ENCODE measurements at places on chromosomes 11 and 22.

DNA sequence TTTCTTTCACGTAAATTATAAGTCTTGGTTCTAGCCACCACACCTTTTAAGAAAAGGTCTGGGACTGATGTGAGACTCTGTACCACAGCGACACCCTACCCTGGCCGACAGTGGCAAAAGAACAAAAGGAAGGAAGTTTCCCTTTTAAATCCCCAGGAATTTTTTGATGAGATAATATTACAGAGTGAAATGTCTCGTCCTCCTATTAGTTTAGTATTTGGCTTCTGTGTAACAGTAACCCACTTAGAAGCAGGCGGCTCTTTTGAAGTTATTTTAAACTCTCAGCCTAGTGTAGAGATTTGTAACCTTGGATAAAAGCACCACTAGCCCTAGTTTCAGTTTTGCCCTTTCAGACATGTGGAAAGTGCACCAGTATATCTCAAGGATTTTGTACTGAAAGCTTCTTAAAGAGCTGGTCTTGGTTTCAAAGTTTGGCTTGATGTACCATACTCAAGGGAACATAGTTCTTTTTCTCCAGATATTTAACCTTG is 84.1 kb downstream of the C22orf31 start:
- no peak for DNase-seq

DNA sequence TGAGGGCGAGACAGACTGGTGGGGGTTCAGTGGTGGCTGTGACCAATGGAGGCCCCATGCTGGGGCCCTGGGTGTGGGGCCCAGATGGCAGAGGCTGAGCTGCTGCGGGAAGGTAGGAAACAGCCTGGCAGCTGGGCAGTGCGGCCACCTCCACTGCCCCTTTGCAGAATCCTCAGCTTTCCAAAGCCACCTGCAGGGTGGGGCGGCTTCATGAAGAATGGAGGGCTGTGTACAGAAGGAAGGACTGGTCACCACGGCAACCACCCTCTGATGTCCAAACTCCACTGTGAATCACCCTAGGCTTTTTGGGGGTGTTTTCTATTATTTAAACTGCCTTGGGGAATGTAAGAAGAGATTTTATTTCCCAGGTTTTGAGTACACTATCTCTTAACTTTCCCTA is 166.3 kb upstream of the NAV2 start:
- no peak for DNase-seq

DNA sequence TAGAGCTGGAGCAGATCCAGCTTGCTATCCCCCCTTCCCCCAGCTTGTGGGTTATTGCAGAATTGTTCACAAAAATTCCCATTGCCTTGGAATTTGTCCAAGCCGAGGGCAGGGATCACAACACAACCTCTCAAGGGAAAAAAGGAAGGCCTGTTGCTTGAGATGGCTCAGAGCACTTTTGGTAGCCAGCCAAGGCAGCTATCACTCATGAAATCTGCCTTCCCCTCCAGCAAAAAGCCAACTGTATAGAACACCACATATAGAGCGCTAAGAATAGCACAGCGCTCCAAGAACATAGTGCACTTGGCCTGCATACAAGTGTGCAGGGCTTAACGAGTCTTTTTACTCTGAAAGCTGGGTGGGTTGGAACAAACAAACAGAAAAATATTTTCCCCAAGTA is 46.2 kb downstream of the FAM83F start:
- DNase-seq: no peak

DNA sequence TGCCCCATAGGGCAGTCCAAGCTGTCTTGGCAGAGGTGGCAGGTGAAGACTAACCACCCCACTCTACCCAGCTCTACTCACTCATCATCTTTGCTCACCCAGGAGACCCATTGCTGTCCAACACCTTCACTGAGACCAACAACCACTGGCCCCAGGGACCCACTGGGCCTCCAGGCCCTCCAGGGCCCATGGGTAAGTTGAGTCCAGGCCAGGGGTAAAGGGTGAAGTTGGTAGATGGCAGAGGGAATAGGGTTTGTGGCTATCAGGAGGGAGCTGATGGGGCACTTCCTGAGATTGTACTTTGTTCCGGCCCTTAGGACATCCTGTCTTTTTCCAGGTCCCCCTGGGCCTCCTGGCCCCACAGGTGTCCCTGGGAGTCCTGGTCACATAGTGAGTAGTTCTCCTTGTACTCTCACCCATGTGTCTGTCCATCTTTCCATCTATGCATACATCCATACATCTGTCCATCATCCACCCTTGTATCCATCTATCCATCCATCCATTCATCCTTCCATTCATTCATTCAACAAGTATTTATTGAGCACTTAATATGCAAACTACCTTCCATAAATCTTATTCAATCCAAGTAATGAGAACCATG is 27.7 kb downstream of the EMID1 start:
- no peak for DNase-seq

DNA sequence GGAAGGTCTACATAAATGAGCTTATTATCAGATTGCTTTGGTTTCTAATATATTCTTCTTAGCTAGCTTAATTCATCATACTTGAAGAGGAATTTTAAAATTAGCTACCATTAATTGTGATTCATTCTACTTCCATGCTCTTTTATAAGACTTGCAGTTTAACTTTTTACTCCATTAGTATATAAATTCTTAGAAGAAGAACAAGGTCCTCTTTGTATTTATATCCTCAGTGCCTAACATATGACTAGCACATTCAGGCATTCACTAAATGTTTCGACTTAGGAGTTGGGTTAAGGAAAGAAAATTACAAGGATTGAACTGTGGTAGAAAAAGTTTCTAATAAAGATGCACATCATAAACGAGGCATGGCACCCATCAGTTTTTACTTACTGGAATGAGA is 1135.5 kb downstream of the JRKL start:
- no peak for DNase-seq

GRCh38 chr11:74371269-74372052 is 26.8 kb downstream of the PGM2L1 start:
- no peak for DNase-seq

GRCh38 chr11:41246399-41246745 is 213.1 kb downstream of the LRRC4C start:
- no peak for DNase-seq

- DNase-seq: no peak
Measured at GRCh38 chr11:35106595-35106994, 32.4 kb upstream of the CD44 start.

DNA sequence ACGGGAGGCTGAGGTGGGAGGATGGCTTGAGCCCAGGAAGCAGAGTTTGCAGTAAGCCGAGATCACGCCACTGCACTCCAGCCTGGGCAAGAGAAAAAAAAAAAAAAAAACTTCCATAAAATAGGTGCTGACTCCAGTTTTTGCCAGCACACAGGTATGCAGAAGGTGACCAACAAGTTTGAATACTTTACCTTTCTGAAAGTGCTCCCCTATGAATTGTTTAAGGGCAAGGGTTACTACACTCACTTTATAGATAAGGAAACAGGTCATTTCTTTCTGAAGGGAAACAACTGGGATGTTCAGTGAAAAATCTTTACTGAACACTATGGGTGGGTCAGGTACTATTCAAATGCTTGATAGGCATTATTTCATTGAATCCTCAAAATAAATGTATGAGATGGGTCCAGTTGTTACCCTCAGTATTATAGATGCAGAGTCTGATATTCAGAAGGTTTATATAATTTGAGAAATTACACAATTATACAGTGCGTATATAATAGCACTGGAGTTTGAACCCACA is 538.5 kb downstream of the INSC start:
- no peak for DNase-seq

DNA sequence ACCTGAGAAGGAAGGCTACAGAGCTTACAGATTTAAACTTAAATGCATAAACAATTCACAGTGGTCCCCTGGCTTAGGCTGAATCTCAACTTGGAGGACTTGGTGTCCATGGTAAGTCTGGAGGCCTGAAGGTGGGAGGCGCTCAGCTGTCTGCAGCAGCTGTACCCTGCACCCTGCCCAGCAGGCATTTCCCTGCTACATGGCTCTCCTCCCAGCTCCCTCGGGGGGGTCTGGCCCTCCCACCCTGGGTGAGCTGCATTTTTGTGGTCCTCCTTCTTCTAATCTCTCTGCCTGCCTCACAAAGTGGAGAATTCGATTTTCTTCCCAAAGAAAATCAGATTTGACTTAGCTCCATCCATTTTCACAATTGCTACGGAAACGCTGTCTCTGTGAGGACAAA is 273.2 kb downstream of the KIRREL3 start:
- no peak for DNase-seq

DNA sequence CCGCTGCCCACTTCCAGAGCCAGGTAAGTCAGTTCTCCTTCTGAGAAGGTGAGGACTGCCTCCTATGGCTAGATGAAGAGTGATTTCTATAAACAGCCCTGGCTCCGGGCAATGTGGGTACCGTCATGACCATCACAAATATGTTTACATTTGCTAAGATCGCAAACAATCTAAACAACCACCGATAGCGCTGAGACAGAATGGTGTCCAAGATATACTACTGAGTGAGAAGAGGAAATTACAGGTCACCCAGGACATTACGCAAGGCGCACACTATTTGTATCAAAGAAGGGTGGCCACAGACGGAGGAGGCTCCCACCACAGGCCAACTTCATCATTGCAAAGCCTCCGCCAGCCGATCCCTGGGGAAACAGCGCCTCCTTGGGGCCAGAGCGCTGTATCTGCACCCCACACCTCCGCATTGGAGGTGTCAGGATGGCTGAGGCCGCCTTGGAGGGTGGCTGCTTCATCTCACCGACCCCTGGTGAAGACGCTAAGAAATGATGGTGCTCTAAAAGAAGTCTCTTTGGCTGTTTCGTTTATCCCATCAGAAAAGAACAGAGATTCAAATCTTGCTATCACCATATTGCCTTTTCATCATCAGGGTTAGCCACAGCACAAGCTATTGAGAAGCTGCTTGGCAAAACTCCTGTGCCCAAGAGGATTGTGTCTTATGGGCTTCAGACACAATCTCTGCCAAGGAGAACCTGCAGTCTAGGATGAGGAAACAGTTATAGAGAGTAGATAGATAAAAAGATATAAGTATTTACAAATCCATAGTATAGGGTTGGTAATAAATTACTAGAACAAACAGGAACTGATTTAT is 12.3 kb upstream of the ASRGL1 start:
- peak; percentile 78 for DNase-seq

- no peak for DNase-seq
Measured at GRCh38 chr11:34105957-34106504, 602 bp downstream of the NAT10 start.

DNA sequence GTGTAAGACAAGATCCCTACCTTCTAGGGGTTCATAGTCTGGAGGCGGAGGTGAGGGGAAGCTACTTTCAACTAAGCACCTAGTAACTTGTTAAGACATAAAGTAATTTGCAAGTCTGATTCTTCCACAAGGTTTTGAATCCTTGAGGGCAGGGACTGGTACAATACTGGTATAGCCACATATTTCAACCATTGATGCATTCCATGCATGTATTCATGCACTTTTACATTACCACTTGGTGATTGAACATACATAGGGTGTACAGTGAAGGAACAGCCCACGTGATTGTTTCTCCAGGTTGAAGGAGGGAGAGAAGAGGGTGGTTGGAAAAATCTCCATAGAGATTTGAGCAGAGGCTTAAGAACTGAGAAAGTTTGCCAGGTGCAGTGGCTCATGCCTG is 62.0 kb upstream of the PAX6 start:
- no peak for DNase-seq

GRCh38 chr11:126431401-126432064 is 76.0 kb downstream of the ST3GAL4 start:
- DNase-seq: no peak

DNA sequence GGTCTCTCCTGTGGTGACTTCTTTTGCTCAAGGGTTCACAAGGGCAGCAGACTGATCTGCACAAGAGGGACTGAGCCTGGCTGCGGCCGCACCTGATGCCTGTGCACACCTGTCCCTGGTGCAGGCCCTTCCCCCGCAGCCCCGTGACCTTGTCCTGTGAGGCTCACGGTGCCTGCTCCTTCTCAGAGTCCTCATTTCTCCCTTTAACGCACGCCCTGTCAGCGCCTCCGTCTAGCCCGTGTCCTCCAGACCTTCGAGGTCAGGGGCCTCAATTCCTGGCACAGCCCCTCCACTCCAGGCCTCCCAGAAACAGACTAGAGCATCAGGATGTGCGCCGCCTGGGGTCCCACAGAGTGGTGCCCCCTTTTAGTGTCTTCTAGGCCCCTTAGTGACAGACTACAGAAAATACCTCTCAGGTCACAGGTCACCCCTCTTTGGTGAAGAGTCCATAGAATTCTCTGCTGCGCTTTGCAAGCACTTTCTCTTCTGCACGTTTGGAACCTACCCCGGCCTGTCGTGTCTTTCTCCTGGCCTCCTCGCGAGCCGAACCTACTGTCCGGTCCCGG is 1.0 kb upstream of the DRD4 start:
- no peak for DNase-seq

GRCh38 chr11:1207401-1208143 is 15.3 kb upstream of the MUC5B start:
- no peak for DNase-seq

- DNase-seq: no peak
Measured at GRCh38 chr22:26161746-26162145, 7.5 kb upstream of the SEZ6L start.

GRCh38 chr11:87662287-87662686 is 513.0 kb downstream of the RAB38 start:
- no peak for DNase-seq

Measured in activated T-cell treated with anti-CD3 and anti-CD28 coated beads, Interleukin-2, amount 50 U/mL, for 72 hours (primary cell).